Stimulated activated CD4-positive, alpha-beta T cell treated with anti-CD3 and anti-CD28 coated beads, Interleukin-1b, Interleukin-23, amount 100 ng/mL, for 4 hours (primary cell): ENCODE measurements at places on chromosomes 11 and 22.

GRCh38 chr22:48926136-48926535 is 901.5 kb downstream of the BRD1 start:
- DNase-seq: no peak

- no peak for DNase-seq
Observed at GRCh38 chr11:19864141-19865140, 151.8 kb downstream of the NAV2 start.

DNA sequence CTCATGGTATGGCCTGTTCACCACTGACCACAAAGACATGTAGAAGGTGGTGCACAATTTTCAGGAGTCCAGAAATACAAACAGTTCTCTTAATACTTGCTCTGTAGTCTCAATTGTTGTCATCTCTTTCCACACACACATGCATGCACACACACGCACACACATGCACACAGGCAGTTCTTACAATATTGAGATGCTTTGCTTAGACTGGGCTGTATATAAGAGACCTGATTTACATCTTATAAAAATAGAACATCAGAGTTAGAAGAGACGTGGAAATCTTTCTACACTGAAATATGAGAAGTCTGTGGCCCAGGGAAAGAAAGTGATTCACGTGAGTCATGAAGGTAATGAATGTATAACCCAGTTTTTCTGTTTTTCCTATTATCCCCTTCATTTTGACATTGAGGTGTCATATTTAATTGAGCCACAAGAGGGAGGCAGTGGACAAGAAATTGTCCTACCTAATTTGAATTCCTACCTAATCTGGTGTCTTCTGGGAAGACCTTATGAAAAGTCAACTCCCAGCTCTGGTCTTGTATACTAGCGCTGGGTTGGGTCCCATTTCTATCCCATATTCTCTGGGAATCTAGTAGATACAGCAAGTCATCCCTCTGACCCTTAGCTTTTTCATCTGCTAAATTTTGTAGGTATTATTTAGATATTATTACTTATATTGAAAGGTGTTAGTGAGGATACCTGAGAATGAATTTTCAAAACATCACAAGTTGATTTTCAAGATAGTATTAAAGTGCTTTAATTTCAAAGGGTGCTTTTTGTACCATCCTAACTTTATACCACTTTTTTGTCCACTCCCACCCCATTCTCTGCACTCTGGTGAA is 14.9 kb upstream of the MS4A4A start:
- peak; percentile 2 for DNase-seq

DNA sequence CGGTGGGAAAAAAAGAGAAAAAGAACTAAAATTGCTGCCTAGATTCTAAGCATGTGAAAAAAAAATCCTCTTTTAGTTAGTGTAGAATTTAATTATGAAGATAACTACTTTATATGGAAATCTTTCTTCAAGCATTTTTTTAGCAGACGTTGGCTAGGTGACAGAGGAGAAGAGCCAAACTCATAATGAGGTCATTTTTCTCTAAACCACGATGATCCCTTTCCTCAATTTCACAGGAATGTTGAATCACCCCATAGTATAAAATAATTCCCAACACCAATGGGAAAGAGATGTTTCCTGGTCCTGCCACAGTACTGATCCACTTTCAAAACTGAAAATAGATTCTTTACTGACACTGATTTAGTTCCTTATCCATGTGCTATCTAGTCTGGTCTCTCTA is 319.8 kb downstream of the DLG2 start:
- DNase-seq: no peak

DNA sequence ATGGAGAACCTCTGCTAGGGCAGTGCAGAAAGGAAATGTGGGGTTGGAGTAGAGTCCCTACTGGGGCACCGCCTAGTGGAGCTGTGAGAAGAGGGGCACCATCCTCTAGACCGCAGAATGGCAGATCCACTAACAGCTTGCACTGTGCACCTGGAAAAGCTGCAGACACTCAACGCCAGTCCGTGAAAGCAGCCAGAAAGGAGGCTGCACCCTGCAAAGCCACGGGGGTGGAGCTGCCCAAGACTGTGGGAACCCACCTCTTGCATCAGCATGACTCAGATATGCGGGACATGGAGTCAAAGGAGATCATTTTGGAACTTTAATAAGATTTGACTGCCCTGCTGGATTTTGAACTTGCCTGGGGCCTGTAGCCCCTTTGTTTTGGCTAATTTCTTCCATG is 8.7 kb downstream of the TSKU start:
- DNase-seq: no peak

DNA sequence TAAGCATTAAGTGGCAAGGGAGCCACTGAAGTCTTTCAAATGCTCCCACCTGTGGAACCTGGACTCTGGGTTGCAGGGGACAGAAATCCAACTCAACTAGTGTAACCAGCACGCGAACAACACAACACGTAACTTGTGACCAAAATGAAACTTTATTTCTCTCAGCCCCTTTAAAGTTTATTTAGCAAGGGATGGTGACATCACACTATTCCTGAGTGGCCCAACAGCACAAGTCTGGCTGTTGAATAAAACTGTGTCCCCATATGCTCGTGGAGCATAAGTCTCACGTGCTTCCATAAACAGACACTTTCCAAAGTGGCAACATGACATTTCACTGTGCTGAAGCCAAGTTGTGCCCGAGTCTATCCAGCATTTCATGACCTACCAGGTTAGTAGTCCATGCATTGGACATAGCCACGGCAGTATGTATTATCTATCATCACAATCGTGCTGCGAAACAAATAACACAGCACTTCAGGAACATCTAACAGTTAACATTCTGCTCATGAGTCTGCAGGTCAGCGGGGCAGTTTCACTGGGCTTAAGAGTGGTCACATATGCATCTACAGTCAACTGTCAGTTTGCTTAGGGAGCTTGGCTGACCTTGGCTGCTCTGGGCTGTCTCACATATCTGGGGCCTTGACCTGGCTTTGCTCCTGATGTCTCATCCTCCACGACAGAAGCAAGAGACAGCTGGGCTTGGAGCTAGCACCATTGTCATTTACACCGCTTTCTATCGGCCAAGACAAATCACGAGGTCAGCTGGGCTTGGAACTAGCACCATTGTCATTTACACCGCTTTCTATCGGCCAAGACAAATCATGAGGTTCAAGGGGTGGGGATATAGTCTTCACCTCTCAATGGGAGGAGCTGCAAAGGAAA is 35.0 kb upstream of the LMO2 start:
- no peak for DNase-seq

GRCh38 chr22:46135611-46136485 is 14.5 kb upstream of the PPARA start:
- no peak for DNase-seq

- no peak for DNase-seq
Observed at GRCh38 chr11:15826826-15827225, 529.5 kb downstream of the SOX6 start.

- no peak for DNase-seq
Observed at GRCh38 chr22:33570110-33570509, 350.2 kb downstream of the LARGE1 start.

GRCh38 chr11:88807349-88807748 is 258.4 kb downstream of the GRM5 start:
- no peak for DNase-seq

DNA sequence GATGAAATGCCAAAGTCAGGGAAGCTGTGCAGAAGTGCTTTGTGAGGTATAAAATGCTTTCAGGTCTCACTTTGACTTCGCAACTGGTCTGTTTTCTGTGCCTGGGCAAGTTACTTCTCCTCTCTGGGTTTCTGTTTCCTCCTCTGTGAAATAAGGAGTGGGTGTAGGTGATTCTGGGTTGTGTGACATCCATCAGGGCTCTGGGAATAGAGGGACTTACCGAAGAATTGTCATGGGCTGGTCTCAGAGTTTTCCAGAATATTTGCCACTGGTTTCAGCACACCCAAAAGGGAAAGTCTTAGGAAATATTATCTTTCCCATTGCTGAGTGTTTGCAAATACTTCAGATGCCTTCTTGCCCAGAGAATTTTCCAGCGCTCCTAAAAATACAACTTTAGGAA is 118.4 kb downstream of the KIAA1671 start:
- no peak for DNase-seq

- no peak for DNase-seq
Observed at GRCh38 chr11:29352273-29352795, 664.5 kb downstream of the KCNA4 start.

GRCh38 chr11:28144808-28145207 is 36.6 kb downstream of the METTL15 start:
- DNase-seq: no peak

DNA sequence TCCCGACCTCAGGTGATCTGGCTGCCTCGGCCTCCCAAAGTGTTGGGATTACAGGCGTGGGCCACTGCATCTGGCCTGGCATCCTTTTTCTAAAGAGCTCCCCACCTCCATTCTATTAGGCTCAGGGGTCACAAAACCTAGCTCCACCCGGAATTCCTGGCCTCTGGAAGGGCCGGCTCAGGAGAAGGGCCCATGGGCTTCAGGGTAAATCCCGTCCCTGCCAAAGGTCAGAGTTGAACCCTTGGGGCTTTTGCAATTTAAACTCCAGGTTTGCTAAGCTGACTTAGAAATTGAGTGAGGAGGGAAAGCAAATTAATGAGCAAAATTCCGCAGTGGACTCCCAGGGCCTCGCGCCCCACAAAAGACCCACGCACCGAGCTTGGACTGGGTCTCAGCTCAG is 48.3 kb downstream of the RPS6KA4 start:
- DNase-seq: no peak

DNA sequence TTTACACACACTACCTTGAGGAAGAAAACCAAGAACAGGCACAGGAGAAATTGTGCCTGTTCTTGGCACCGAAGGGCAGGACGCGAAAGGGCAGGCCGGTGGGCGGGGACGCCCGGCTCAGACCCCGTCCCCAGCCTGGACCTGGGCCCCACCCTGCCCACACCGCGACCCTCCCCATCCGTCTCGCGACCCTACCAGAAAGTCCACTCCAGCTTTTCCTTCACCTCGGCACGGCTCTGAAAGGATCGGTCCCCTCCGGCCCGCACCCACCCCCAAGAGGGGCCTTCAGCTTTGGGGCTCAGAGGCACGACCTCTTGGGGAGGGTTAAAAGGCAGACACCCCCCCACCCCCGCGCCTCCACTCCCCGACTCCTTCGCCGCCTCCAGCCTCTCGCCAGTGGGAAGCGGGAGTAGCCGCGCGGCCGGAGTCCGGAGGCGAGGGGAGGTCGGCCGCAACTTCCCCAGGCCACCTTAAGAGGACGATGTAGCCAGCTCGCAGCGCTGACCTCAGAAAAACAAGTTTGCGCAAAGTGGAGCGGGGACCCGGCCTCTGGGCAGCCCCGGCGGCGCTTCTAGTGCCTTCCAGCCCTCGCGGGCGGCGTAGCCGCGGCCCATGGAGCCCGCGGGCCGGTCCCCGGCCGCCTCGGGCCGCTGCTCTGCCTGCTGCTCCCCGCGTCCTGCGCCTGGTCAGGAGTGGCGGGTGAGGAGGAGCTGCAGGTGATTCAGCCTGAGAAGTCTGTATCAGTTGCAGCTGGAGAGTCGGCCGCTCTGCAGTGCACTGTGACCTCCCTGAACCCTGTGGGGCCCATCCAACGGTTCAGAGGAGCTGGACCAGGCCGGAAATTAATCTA is 4.4 kb downstream of the SEC14L6 start:
- DNase-seq: no peak
